CD14-positive monocyte (primary cell): ENCODE measurements at places on chromosomes 7 and 10.

GRCh38 chr7:47145186-47145725 is 436.7 kb downstream of the TNS3 start:
- DNase-seq, result no peak

GRCh38 chr10:122047560-122047959 is 58.6 kb downstream of the TACC2 start:
- no peak for DNase-seq

DNA sequence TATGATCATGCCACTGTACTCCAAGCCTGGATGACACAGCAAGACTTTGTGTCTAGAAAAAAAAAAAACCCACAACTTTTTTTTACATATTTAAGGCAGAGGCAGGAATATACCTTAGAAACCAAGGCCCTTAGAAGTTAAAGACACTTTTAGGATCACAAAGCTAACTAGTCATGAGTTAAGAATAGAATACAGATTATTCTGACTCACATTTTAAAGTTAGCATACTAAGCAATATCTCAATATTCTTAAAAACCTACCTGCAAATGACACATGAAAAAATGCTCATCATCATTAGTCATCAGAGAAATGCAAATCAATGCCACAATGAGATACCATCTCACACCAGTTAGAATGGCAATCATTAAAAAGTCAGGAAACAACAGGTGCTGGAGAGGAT is 177.7 kb downstream of the CHCHD3 start:
- DNase-seq, result no peak

DNA sequence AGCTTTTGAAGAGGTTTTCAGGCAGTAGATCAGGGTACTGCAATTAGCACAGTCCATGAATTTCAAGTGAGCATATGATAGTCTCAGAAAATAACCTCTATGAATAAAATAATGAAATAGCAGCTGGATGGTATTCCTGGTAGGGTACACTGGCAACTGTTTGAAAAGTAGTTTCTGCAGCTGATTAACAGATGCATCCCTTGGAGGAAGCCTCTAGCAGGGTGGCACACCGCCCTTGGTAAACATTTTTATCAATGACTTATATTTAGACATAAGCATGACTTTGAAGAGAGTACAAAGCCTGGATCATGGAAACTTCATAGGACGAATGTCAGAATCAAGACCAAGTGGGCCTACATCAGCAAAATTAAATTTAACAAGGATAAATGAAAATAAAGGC is 26.8 kb downstream of the WNT16 start:
- DNase-seq, result no peak

- no peak for DNase-seq
These were observed 8.6 kb upstream of the INHBA start for GRCh38 chr7:41711283-41712064.

- no peak for DNase-seq
These were observed 512.1 kb downstream of the PARD3 start for GRCh38 chr10:34303022-34303421.

DNA sequence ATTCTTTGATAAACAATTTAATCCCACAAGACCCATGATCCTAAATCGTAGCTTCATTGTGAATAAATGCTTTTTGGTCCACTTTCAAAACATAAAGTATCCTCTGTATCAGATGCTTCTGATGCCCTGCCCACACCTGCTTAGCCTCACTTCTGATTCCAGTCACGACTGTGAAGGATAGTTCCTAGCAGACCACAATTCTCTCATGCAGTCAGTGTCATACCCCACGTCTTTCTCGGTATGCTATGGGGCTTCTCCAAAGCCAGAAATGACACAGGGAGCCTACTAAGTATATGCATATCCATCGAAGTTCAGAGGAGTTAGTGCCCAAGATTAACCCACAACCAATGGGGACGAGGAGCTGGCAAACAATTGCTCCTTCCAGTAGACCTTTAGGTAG is 27.6 kb upstream of the CTNNA3 start:
- DNase-seq, result no peak

- DNase-seq, result no peak
These were observed 14.8 kb downstream of the BBS9 start for GRCh38 chr7:33143996-33144718.

- no peak for DNase-seq
These were observed 68.1 kb upstream of the LEP start for GRCh38 chr7:128172963-128173362.

DNA sequence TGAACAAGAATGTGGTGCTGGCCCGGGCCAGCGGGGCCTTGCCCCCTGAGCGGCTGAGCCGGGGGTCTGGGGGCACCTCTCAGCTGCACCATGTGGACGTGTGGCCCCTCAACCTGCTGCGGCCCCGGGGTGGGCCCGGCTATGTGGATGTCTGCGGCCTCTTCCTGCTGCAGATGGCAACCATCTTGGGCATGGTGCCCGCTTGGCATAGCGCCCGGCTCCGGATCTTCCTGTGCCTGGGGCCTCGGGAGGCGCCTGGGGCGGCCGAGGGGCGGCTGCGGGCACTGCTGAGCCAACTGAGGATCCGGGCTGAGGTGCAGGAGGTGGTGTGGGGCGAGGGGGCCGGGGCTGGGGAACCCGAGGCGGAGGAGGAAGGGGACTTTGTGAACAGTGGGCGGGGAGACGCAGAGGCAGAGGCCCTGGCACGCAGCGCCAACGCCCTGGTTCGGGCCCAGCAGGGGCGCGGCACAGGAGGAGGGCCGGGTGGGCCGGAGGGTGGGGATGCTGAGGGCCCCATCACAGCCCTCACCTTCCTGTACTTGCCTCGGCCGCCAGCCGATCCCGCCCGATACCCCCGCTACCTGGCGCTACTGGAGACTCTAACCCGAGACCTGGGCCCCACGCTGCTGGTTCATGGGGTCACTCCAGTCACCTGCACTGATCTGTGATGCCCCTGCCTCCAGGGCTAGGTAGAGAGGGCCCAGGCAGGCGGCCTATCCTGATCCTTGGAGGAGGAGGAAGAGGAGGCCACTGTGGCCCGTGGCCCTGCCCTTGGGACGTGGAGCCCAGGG is 1.1 kb upstream of the TRIP6 start:
- DNase-seq, result peak; percentile 29

DNA sequence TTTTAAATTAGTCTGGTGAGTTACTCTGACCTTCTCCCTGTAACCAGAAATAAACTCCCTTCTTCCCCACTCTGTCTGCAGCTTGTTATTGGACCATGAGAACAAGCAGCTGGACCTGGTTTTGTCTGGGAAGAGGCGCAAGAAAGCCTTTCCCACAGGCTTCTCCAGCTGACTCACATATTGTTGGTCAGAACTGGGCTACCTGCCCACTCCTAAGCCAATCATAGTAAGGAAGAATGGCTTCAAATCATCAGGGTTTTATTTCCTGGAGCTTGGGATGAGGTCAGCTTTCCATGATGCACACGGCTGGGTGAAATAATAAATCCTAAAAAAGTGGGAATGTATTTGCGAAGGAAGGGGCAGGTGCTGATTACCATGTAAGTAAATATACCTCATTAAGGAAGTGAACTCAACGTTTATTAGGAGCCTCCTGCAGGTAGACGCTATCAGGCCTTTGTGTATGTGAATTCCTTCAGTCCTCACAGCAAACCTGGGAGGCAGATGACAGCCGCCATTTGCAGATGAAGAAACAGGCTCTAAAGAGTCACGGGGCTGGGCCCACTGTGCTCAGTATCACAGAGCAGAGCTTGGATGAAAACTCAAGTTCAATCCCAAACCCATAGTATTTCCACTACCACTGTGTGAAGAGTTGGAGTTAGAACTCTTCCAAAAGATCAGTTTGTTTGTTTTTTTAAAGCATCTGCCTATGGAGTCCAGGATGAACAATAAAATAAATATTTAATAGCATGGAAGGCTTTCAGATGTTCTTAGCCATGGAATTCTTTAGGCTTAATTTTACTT is 32.8 kb downstream of the IL15RA start:
- no peak for DNase-seq

- no peak for DNase-seq
These were observed 230.1 kb downstream of the CALN1 start for GRCh38 chr7:72182036-72182435.

DNA sequence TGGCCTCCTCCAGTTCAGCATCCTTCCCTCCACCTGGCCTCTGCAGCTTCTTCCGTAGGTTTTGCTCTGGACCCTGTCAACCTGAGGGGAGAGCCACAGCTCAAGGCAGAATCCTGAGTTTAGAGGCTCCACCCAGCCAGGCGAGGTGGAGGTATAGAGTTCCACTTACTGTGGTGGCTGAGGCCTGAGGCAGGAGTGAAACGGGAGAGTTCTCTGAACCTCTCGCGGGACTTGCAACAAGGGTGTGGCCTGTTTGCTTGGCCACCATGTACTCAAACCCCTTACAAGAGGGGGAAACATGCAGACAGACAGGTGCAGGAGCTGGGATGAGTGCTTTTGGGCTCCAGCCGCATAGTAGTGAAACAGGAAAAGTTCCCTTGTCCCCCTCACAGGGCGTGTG is 154.0 kb upstream of the C7orf33 start:
- DNase-seq, result no peak

DNA sequence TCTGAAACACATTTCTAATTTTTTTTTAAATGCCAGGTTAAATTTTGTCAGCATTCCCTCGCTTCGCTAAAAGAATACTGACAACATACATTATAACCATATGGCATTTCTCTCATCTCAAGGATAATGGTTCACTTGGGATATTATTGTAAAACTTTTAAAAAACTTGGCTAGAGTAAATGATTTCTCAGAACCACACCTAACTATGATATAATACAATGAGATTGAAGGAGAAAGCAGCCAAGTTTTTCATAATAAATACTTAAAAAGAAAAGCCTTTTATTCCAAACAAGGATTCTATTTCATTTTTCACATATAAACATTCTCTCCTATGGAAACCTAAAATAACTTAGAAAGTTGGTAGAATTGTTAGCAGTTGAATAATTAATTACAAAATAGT is 413.9 kb downstream of the HGF start:
- no peak for DNase-seq

DNA sequence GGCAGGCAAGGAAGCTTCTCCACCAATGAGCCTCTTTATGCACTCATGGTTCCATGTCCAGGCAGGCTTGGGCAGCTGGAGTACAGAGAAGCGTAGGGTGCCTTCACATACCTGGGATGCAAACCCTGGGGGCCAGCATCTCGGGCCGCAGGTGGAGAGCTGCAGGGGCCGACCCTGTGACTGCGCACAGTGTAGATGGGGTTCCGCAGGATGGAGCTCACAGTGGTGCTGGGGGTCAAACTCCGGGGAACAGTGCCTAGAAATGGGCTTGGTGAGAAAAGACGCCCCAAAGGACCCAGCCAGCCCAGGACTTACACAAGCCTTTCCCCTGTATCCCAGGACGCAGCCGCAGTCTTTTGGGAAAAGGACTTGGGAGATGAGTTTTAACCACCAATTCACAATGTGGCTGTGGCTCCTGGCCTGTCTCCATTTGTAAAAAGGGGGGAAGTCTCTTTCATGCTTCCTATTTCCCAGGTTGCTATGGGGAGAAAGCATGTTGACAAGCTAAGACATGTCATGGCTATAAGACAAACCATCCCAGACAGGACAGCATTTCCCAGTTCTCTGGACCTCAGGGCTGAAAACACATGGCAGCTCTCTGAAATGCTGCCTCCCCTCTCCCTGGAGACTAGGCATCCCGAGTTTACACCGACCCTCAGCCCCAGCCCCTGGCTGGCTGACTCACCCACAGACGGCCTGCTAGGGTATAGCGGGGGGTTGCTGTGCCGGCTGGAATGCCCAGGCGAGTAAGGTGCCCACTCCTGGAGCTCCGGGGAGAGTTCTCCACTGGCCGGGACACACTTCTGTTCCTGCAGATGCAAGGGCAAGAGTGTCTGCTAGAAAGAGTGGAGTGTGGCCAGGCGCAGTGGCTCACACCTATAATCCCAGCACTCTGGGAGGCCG is 107.1 kb downstream of the DLG5 start:
- no peak for DNase-seq

- no peak for DNase-seq
These were observed 1039.5 kb upstream of the SORCS1 start for GRCh38 chr10:108203905-108204527.

- DNase-seq, result no peak
These were observed 33.0 kb downstream of the JAKMIP3 start for GRCh38 chr10:132098539-132099388.

GRCh38 chr7:26950889-26951288 is 86.5 kb upstream of the SKAP2 start:
- no peak for DNase-seq

DNA sequence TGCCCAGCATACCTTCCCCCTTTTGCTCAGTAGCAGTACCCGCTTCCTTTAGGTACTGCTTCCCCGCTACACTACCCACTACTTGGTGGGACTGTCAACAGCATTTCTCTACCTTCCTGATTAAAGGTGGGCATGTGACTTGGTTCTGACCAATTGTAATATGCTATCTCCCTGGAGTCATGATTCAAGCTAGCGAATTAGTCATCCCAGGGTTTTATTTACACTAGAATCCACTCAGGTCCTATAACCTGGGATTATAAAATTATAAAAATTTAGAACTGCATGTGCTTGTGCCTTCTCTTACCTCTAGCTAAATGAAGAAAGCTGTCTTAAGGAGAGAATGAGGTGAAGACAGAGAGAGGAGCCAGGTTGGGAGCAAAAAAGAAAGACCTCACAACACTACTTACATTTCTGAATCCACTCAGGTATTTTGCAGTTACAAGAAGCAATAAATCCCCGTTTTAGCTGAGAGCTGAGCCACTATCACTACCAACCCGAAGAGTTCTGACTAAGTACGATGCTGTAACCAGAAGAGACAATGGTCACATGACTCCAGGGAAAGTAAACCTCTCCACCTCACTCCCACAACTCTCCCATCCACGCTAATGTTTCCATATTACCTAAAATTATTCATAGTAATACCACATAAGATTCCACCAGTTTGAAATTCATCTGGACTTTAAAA is 9.7 kb downstream of the GBX1 start:
- DNase-seq, result no peak
